Stimulated activated naive B cell treated with anti-CD40 and anti-IgM and Interleukin-4, amounts not matched to agents 10 μg/mL and 1 μg/mL and 100 μg/mL, for 72 hours (primary cell): ENCODE measurements at places on chromosomes 12 and 14.

- DNase-seq, result no peak
Observed at GRCh38 chr12:71892059-71892458, 46.6 kb upstream of the TPH2 start.

GRCh38 chr14:21840765-21841164, 167.1 kb upstream of the OR4E1 start:
- DNase-seq, result no peak

GRCh38 chr12:12397184-12397583, 40.3 kb downstream of the BORCS5 start:
- DNase-seq, result no peak

DNA sequence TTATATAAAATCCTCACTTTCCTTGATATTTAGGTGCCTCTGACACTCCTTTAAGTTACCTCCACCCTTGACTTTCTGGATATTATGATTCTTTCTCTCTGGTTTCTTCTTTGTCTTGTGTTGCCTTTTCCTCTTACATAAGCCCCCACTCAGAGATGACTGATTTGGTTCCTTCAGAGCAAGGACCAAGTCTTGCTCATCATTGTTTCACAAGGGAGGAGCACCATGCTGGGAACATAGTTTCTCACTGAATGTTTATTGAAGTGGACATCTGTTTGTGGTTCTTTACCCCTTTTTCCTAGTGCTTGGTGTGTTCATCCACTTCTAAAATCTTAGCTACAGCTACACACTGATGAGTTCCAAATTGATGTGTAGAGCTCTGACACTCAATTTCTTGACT, 161.3 kb upstream of the PTPRQ start:
- no peak for DNase-seq

DNA sequence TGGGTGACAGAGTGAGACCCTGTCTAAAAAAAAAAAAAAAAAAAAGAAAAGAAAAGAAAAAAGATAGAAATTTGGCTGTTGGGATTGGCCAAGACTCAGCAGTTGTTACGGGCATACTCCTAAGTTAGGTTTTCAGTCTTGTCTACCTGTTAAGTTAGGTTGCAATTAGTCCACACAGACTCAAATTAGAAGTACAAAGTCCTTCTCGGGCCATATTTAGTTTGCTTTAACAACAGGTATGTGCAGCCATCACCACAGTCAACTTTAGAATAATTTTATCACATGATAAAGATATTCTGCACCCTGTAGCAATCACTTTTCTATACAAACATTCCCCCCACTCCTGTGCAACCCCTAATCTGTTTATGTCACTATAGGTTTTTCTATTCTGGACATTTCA, 85.2 kb downstream of the WNK1 start:
- no peak for DNase-seq

- no peak for DNase-seq
Observed at GRCh38 chr12:32742133-32742532, 13.6 kb downstream of the YARS2 start.

DNA sequence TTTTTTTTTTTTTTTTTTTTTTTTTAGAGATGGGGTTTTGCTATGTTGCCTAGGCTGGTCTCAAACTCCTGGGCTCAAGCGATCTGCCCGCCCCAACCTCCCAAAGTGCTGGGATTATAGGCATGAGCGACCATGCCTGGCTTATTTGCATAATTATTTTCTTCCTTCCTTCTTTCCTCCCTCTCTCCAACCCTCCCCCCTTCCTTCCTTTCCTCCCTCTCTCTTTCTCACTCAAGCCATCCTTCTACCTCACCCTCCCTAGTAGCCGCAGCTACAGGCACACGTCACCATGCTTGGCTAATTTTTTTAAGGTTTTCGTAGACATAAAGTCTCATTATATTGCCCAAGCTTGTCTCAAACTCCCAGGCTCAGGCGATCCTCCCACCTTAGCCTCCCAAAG, 83.8 kb downstream of the PEBP1 start:
- DNase-seq, result no peak

- no peak for DNase-seq
Observed at GRCh38 chr14:32744811-32745445, 193.8 kb upstream of the NPAS3 start.

DNA sequence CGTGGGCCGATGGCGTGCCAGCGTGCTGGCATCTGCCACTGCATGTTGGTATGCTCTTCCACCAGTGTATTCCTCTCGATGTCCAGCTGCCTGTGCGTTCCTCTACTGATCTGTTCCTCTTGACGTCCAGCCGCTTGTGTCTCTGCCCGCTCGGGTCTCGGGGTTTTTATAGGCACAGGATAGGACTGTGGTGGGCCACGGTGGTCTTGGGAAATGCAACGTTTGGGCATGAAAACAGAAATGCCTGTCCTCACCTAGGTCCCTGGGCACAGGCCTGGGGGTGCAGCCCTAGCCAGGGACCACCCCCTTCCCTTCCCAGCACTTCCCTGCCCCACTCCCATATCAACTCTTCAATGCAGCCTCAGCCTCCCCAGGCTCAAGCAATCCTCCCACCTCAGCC, 10.3 kb upstream of the GALNT6 start:
- no peak for DNase-seq

- DNase-seq, result no peak
Observed at GRCh38 chr14:75976826-75977581, 4.8 kb downstream of the TGFB3 start.

DNA sequence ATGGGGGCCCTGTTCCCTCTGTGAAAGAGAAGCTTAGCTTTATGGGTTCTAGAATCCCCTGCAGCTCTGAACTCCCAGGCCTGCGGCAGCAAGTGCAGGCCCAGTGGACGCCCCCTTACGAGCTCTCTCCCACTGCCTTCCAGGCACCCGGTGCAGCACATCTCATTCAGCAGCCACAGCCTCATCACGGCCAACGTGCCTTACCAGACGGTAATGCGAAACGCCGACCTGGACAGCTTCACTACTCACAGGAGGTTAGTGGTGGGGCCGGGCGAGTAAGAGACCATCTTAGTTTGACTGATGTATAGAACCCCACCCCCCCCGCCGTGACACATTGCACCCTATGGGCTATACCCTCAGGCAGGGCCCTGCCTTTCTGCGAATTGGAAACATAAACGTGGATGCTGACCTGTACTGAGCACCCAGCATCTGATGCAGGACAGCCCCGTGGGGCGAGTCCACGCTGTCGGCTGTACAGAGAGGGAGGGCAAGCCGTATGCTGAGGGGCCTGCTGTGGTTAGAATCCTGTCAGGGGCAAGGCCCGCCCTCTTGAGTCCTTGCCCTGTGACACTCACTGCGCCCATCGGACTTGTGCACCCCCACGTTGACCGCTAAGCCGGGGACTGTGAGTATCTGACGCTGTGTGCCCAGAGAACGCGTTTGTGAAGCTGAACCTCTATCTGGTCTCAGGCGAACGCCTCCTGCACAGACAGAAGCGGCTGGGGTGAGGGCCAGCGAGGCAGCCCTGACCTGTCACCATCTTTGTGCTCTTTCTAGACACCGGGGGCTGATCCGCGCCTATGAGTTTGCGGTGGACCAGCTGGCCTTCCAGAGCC, 71.7 kb downstream of the TESC start:
- no peak for DNase-seq
